ENCODE measurements at places on chromosomes 12 and 14.

DNA sequence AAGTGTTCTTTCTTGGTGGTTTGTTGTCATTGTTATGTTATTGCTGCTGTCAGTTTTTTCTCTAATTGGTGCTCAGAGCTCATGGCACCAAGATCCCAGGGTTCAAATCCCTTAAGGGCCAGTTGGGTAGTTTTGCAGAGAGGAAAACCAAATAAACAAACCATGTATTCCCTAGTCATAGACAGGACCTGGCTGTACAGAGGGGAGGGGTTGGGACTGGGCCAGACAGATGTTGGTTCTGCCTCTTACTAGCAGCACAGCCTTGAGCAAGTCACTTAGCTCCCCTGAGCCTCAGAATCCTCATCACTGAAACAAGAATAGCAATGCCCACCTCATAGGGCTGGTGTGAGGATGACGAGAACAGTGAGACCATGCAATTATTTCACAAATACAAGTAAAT is 53.4 kb downstream of the LTBP2 start:
- DNase-seq = no peak

GRCh38 chr14:84343656-84344055 is 1186.3 kb upstream of the FLRT2 start:
- DNase-seq = no peak

DNA sequence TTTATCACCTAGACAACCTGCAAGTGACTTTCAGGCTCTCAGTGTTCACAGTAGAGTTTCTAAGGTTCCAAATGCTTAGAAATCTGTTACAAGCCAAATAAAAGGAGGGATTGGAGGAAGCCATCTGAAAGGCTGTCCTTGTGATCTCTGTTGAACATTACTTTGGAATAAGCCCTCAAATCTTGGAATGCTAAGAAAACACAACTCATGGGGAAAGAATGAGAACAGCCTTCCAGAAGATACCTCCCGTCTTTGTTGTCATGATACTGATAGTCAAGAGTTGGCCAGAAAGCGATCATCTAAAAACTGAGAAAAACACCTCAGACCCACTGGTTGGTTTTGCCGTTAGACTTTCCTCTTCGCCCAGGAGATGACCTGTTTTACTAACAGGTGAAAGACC is 44.4 kb upstream of the KCNK13 start:
- DNase-seq = no peak

GRCh38 chr14:82731526-82731925 is 1197.9 kb upstream of the SEL1L start:
- no peak for DNase-seq

- DNase-seq = no peak
These were observed 57.8 kb downstream of the CIT start for GRCh38 chr12:119819322-119819721.

- no peak for DNase-seq
These were observed 317.4 kb downstream of the IPO8 start for GRCh38 chr12:30378307-30378706.

DNA sequence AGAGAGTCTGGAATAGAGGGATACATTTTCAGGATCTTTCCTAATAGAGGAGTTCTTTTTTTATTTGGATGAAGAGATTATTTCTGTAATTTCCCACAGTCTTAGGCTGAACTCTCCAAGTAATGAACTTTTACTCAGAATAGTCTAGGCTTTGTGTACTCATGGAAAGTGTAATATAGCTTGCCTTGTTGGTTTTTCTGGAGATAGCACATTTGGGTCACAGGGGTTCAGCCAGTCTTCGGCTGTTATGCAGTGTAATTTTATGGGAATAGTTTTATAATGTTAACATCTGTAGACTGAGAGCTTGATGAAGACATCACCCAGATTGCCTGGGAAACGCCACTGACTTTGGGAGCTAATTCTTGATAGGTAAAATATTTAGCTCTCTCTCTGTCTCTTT is 450.8 kb downstream of the RAD51B start:
- DNase-seq = no peak

DNA sequence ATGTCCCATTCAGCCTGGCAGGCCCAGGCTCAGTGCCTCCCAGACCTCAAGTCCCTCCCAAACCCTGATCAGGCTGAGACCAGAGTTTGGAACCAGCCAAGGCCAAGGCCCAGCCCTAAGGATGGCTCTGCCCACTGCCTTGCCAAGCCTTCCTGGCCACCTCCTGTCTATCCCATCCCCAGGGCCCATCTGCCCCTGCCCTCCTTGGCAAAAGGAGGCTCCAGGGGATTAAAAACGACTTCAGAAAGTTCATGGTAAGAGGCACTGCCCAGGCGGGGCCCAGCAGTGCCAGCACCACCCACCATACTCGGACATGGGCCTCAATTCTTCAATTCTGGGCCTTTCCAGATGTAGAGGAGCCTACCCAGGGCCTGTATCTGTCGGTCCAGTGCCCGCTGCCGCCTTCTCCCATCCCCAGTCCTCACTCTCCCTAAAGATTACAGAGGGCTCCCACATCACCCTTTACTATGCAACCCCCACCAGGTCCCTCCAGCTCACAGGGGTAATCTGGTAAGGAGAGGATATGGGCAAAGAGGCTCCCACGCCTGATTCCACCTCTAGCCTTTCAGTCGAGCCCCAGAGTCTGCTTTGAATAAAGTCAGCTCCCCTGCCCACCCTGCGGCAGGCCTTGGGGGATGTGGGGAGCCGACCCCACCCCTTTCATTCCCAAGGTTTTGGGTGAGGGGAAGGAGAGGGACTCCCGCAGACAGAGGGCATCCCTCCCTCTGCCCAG is 932 bp downstream of the ADCY6 start:
- DNase-seq = no peak

GRCh38 chr12:89939522-89940215 is 231.0 kb upstream of the ATP2B1 start:
- DNase-seq = no peak

DNA sequence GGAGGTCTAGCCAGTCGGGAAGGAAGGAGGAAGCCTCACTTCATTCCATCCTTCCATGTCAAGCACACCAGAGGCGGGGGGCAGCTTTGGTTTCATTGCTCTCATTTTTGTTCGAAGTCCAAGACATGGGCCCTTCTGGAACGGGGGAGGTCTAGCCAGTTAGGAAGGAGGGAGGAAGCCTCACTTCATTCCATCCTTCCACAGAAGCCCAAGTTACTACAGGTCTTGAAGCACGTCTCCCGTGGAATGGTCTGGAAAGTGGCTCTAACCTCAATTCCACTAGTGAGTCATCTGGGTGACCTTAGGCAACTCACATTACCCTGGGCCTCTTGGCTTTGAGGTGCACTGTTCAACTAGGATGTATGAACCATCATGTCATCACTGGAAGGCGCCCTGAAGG is 156.3 kb downstream of the NTF3 start:
- no peak for DNase-seq
